NCI-H1092 (cell line): ENCODE measurements at places on chromosomes 5 and 9.

DNA sequence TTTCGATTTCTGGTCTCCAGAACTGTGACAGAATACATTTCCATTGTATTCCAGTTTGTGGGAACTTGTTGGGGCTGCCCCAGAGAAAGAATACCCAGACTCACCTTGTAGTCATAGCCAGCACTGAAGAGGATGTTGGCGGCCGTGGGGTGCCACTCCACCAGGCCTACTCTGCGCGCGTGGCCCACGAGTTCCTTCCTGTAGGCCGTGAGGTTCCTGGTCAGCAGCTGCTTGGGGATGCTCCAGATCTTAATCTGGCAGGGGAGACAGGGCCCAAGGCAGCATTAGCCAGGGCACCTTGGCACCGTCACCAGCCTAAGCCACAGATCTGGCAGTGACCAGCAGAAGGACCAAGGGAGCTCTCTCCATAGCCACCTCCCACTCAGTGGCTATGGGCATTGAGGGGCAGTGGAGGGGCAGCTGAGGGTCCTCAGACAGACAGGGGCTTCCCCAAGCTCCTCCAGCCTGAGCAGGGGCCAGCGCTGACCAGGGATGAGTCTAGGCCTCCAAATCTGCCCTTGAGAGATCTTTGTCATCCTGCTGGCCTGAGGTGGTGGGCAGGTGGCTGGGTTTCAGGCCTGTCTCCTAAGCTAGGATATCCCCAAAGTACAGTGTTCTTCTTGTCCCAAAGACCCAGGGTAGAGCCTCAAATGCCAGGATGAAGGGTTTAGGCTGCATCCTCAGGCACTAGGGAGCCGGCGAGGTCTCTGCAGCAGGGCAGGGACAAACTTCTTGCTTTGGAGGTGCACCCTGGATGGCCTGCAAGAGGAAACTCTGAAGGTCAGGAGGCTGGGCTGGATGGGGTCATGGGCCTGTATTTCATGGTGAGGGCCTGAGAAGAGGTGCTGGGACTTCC, 15.9 kb upstream of the TRIM14 start:
- no peak for DNase-seq

DNA sequence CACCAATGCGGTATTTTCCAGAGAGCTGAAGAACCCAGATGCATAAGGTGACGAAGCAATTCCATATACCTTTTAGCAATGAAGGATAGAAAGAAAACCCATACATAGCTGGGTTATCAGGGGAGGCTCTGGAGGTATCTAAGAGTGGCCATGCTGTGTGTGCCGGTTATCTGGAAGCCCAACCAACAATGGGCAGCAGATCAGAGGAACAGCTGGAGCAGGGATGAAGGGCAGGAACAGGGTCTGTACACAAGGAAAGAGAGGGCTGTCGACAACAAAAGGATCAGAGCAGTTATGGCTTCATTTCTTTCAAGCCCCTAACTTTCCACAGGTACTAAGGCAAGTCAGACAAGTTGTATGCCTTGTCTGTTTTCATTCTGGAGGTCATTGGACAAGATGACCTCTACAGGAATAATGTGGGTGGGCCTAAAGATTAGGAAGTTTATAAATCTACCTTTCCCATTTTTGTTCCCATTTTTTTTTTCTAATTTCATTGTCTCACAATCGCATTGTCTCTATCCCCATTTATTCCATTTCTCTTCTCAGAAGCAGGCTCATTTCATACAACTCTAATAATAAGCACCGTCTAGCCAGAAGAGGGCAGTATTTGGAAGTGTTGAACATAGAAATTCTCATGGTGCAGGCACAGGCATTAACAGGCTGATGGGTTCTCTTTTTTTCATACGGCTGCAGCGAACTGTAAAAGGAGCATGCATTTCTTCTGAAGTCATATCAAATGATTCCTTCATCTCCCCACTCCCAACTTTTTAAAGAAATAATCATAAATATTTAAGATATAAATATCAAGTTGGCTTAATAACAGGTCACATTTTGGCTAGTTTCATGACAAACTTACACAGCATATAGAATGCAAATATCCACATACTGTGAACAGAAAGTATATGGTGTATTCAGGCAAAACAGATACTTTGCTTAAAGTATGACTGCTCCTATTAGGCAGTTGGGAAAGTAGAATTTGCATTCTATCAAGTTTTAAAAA, 63.5 kb downstream of the ZNF474 start:
- peak; percentile 45 for DNase-seq

DNA sequence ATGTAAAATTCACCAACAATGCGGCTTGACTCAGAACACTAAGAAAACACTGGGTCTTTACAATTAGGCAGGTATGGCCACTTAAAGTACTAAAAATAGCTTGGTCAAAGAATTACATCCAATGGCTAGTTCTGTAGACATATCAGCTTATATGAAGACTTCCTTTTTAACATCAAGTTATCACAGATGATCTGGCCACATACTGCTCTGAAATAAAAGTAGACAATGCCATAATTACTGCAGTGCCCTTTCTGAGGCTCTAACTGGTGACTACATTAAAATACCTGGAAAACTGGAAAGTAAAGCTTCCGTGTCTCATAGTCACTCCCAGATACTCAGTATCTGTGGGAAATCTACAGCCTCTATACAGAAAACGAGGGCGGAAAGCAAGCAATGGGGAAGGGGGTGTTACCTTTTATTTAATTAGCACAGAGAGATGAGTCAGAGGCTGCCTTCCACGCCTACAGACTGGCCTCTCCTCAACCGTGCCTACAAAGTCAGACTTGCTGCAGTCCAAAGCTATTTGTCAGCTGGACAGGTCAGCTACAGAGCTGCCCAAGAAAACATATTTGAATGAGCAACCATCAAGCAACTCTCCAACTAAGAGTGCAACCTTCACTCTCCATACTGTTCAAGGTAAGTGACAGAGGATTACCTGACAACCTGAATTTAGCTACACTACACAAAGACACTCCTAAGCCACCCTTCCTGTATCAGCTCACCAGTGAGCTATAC, 8.7 kb downstream of the SERINC5 start:
- no peak for DNase-seq

DNA sequence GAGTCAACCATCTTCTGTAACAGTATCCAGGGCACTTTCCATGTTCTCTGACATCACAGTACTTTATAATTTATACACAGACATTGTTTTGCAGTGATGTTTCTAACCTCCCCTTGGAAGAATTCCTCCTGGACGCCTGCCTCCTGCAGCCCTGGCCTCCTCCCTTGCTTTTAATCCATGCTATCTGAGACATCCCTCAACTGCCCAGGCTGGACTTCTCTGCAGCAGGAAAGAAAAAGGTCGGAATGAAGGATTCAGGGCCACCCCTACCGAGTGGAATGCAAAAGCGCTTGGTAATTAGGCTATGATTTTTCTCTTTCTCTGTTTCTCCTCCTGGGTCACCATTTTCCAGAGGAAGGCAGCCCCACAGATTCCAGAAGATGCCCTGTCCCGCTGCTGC, 47.0 kb upstream of the SHC3 start:
- no peak for DNase-seq

DNA sequence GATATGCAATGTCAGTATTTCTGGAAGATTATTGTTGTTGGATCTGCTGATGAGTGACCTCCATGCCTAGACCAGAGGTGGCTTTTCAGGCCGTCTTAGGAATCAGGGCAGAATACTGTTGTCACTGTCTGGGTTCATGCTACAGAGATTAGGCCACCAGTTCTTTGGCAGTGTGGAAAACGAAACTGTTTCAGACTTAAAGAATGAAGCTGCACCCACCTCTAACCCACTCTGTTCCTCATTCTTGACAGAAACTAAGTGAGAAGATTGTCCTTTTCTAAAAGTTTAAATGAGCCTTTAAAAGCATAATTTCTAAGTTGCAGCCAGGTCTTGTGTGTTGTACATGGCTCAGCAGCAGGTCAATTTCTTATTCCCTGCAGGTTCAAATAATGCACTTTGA, 444.3 kb downstream of the ENC1 start:
- no peak for DNase-seq

DNA sequence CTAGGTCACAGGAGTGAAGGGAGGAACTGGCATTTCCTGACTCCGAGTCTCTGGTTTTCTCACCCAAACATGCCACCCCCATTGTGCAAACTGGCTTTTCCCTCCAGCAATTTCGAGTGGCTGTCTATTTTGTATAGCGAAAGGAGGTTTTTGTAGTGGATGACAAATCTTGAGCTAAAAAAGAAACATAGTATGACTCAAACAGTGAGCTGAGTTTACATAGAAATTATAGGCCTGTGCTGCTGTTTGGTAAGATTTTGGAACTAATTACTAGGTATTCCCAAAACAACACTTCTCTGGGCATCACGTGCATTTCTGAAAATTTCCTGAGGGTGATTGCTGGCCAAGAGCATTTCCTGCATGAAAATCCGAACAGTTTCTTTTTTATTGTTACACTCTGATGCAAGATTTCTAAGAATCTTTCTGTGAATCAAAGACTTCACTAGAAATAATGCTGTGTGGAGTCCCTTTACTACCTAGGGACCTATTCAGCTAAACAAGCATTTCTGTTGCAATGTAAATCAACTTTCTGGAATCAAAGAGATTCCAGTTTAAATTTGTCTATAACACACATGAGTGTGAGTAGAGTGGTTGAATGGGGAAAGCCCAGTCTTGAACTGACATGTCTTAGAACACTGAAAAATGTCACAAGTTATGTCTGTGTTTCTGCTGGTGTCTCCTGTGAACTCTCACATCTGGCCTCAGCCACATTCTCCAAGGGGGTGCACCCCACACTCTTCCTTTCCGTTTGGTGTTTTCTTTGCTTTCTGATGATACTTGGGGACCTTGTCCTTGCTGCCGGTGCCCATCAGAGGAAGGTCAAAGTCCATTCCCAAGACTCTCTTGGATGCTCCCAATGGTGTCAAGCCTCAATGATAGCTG, 33.3 kb upstream of the DAPK1 start:
- DNase-seq: no peak

- DNase-seq: no peak
These were observed 16.5 kb upstream of the SPDL1 start for GRCh38 chr5:169567079-169567478.

DNA sequence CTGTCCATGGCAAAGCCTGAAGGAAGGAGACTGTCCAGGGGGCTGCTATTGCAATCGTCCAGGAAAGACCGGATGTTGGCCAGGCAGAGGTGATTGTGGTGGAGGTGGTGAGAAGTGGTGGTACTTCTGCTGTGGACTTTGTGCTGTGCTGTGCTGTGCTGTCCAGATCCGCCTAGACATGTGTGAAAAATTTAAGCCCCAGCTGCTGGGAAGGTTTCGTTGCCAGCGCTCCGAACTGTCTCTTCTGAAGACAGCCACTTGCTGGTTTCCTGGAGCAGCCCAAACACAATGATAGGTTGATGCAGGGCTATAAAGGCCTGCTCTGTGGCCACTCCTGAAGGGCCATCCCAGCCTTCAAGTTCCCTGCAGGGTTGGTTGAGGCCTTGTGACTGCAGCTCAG, 223.0 kb upstream of the MPDZ start:
- no peak for DNase-seq

GRCh38 chr9:71965403-71965802, 54.0 kb downstream of the C9orf85 start:
- DNase-seq: no peak

DNA sequence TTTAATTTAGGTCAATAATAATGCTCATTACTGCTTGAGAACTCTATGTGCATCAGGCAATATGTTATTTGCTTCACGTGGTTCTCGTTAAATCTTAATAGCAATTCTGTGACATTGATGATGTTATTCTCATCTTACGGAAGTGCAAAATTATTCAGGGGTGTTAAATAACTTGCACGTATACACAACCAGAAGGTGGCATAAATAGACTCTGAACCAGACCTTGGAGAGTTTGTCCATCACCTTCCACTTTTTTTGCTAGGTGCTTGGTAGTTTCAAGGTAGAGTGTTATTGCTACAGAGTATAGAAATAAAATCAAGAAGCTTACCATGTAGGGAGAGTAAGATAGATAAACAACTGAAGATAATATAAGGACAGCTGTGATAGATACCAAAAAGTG, 23.6 kb upstream of the TNFAIP8 start:
- no peak for DNase-seq

GRCh38 chr9:11701706-11702105, 991.5 kb upstream of the TYRP1 start:
- no peak for DNase-seq

DNA sequence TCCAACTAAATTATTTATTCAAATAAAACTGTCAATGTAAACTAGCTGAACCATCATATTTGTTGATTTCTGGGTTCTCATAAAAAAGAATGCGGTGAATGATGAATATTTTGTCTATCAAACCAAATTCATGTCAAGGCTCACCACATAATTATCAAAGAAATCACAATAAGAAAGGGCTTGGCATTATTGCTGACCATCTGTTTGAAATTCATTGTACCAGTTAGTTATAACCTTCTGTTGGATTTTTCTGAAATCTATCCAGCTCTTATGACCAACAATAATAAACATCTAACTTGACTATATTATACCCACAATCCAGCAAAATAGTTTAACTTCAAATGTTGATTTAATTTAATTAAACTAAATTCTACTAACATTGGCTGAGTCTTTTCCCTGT, 53.1 kb downstream of the GABRA1 start:
- DNase-seq: no peak

DNA sequence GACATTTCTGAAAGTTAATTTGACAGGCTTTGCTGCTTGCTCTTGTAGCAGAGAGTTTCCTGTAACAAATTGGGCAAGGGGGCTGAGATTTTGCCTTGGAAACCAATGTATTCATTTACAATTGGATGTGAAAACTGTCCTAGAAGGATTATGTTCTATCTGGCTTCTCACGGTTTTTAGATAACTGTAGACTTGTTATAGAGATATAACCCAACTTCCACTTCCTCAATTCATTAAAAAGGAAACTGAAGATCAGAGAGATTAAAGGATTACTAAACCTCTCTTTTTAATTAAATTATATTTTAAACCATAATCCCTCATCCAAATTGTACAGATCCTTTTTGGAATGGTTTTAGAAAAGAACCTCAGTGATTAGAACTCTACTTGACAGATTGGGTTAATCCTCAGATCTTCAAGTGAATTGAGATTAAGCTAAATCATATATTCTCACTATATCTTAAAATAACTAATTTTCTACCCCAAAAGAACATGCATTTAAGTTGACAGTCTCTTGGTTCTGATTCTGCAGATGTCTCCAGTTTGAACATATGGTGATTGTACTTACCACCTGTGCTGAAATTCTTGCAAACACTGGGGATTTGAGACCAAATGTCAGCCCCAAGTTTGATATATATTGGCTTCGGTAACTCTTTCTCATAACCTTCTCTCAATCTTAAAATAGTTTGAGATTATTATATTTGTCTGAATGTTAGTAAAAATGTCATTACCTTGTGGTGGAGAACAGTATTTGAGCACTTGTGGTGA, 130.1 kb upstream of the C9orf72 start:
- DNase-seq: no peak

- DNase-seq: no peak
These were observed 129.4 kb downstream of the NUDT12 start for GRCh38 chr5:103433211-103433610.

GRCh38 chr5:6084376-6084775, 294.0 kb downstream of the MED10 start:
- peak; percentile 58 for DNase-seq

DNA sequence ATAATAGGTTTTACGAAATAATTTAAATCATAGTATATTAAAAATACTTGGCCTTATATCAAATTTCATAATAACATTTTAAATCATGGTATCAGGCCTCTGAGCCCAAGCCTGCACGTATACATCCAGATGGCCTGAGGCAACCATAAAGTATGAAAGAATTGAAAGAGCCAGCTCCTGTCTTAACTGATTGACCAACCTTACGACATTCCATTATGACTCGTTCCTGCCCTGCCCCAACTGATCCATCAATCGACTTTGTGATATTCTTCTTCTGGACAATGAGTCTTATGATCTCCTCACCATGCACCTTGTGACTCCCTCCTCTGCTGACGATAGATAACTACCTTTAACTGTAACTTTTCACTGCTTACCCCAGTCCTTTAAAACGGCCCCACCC, 545.0 kb downstream of the MTRR start:
- no peak for DNase-seq

GRCh38 chr5:23158179-23158578, 305.0 kb upstream of the CDH12 start:
- DNase-seq: no peak
